Activated CD4-positive, alpha-beta memory T cell treated with anti-CD3 and anti-CD28 coated beads for 36 hours (primary cell): ENCODE measurements at places on chromosomes 5 and 9. TPM values are rescaled to one million over a fixed set of nuclear protein-coding genes. Genes with fewer than 3 reads are reported as not detected.

The GPRIN1 gene
- total RNA-seq: 5.3 TPM

The SLC46A2 gene
- not detected for total RNA-seq

DNA sequence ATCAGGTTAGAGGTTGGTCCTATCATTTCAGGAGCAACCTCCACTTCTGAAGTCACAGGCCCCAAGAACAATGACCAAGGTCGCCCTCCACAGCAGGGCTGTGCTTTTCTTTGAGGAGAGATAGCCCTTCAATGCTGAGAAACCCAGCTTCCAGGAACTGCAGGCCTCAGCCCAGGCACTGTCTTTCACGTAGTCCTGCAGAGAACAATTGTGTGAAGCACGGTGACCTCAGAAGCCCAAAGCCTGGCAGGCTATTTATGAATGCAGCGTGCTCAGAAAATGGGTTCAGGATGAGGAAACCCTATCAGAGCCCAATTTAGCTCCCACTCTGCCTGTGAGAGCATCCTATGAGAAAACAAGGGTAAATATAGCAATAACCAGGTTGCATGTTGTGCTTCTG, 388.3 kb downstream of the PLK2 start:
- no peak for DNase-seq

GRCh38 chr9:133121198-133121914, at the start of gene RALGDS:
RALGDS (minus strand) TSS chr9:133121240; CDS start chr9:133121154, 86 bp downstream.
- peak; percentile 93 for DNase-seq

GRCh38 chr5:135386886-135387628, 12.0 kb downstream of the MACROH2A1 start:
- no peak for DNase-seq

GRCh38 chr9:8613346-8613825, 813.8 kb upstream of the DMAC1 start:
- DNase-seq: no peak
